ENCODE measurements at places on chromosomes 5 and 9.

- no peak for DNase-seq
Measured at GRCh38 chr9:104984948-104985347, 57.0 kb upstream of the ABCA1 start.

DNA sequence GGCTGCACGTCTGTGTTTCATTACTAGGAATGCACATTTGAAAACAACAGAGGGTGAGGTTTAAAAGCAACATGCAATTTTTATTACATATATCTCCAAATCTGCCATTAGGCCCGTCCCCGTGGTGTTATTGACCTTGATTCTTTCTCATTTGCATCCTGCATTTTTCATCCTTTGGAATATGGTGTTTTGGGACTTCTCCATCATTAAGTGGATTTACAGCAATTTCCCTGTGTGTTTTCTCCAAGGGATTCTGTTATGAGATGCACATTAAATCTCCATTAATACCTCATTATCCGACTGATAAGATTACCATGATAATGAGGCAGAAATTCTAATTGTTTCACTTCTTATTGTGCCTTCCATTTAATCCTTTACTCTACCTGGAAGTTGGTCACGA, 117.6 kb downstream of the GAPVD1 start:
- no peak for DNase-seq

DNA sequence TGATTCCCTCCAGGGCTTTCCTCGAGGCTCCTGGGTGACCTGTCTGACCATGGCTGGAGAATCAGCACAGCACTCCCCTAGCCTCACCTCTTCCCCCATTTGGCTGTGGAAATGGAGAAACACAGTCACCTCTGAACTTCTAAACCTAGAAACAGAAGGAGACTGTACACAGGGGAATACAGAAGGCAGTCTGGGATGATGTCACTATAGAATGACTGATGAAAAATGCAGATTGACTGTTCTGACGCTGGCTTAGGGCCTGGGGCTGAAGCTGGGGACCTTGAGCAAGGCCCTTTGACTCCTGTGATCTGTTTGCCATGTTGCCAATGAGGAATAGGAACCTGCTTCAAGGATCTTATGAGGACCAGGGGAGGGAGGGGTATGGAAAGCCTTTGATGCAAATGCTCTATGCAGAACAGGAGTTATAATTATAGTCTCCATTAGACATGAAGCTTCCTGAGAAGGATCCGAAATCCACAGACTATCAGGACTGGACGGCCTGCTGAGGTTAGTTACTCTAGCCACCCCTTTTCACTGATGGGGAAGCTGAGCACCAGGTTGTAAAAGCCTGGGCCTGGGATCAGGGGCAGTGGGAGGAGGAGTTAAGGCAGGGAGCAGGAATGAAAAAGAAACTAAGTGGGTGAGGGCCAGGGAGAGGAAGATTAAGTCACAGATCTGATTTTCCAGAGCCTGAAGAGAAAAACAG, 24.4 kb upstream of the ANXA6 start:
- DNase-seq, result no peak

GRCh38 chr5:95925378-95925744, 36.3 kb downstream of the ELL2 start:
- no peak for DNase-seq

DNA sequence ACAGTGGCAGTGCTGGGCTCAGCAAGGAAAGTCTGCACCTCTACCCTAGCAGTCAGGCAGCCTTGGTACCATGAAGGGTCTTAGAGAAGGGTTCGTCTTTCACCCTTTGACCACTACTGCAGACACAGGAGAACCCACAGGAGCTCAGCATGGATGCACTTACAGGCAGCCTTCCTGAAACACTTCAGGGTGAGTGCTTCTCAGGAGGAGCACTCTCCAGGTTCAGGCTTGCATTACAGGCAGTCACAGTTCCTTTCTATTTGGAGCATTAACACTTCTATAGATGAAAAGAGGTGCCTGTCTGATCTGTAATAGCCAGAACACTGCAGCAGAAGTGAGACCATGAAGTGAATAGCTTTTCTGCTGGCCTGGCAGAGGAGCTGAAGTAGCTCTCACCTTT, 8.7 kb upstream of the CYLC2 start:
- DNase-seq, result no peak

GRCh38 chr9:110355911-110356310, 18.2 kb upstream of the TXNDC8 start:
- no peak for DNase-seq

GRCh38 chr5:75610201-75610600, 1.1 kb upstream of the ANKDD1B start:
- DNase-seq, result no peak

DNA sequence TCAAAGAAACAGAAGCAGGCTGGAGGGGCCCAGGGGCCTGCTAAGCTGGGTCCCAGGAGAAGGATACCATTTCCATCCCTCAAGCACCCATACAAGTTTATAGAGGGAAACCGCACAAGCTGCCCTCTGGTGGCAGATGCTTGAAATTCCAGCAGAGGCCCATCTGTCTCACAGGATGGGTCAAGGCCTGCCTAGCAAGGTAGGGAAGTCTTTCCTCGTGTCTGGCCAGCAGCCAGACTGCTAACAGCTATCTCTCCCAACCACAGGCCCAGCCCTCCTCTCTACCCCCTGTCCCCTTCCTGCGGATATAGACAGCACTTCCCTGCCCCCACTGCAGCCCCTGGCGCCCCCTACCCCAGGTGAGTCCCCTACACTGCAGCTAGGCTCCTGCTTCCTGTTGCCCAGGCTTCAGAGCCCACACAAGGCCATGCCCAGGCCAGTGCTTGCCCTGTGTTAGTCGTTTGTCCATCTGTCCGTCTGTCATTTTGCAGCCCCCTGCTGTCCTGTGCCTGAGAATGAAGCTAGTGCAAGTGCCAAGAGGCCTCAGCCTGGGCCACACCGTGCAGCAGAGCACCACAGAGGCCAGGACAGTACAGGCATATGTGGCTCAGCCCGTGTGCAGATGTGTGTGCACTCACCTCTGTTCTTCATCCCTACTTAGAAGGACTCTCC, 26.2 kb downstream of the TCF7 start:
- peak; percentile 81 for DNase-seq

GRCh38 chr5:141630570-141631140, 6.0 kb downstream of the HDAC3 start:
- DNase-seq, result no peak

- DNase-seq, result no peak
Measured at GRCh38 chr5:55219770-55220169, 7.3 kb downstream of the MCIDAS start.

GRCh38 chr5:135246923-135247795, 151.9 kb downstream of the MACROH2A1 start:
- no peak for DNase-seq

GRCh38 chr5:81326554-81326953, 25.2 kb downstream of the ZCCHC9 start:
- no peak for DNase-seq

- peak; percentile 72 for DNase-seq
Measured at GRCh38 chr9:20624201-20625002, 2.1 kb upstream of the MLLT3 start.

GRCh38 chr5:131615957-131616356, 19.1 kb downstream of the RAPGEF6 start:
- DNase-seq, result no peak

- no peak for DNase-seq
Measured at GRCh38 chr5:10545084-10545483, 18.8 kb upstream of the ANKRD33B start.

GRCh38 chr5:179326122-179326927, 18.9 kb downstream of the ADAMTS2 start:
- DNase-seq, result no peak

GRCh38 chr5:39730006-39730405, 305.2 kb upstream of the DAB2 start:
- no peak for DNase-seq

DNA sequence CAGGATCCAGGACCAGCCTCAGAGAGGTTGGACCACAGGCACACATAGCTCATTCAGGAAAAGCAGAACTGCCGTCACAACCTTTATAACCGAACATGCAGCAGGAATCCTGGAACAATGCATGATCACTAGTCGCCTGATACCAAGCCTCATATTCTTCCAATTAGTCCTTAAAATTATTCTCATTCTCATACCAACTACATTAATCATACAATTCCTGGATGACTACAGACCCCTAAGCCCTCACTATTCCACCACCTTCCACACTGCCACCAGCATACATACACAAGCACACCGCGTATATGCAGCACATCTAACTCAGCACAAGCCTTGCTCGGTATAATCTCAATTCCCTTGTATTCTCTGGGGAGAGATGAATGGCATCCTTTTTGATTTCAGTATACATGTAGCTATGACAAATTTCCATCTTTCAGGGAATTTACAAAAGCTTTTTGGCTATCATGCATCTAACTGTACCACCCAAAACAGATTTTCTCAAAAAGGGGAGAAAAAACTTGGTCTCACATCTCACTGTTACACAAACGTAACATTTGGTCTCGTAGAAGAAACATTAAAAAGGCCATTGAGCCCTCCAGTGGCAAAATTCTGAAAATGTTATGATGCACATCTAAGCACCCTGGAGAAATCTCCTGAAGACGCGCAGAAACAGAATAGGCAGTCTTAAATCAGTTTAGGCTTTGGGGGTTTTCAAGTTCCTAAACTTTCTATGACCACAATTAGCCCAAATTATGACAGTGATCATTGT, 46.2 kb downstream of the MCTP1 start:
- no peak for DNase-seq

DNA sequence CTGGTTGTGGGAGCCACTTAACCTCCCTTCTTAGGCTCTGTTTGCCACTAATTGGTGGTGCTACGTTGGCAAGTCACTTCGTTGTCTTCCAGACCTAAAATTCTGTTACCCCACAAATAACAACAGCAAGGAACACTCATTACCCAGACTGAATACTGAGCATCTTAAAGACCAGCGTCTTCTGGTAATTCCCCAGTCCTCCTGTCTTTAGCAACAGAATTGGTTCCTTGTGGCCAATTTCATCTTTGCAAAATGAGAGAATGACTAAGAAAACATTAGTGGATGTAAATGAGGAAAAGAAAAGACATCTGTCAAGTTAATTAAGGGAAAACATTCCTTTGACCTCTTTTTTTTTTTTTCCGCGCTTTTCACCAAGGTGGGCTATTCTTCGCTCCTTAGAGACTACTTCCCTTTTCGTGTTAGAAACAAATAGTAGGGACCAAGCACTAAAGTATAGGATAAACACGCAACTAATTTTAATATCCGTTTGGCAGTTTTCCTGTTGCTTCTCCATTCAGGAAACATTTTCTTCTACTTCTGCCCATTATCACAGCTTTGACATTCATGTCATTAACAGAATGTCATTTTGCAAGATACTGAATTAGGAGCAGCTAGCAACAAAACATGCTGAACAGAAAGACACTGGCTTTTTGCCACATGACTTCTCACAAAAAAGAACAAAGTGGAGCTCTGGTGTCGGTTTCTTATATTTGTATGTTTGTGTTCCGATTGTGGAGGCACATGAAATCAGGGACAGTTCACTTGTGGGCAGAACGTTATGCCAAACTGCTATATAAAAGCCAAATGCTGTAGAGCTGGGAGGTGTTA, 154.2 kb downstream of the CD180 start:
- no peak for DNase-seq

DNA sequence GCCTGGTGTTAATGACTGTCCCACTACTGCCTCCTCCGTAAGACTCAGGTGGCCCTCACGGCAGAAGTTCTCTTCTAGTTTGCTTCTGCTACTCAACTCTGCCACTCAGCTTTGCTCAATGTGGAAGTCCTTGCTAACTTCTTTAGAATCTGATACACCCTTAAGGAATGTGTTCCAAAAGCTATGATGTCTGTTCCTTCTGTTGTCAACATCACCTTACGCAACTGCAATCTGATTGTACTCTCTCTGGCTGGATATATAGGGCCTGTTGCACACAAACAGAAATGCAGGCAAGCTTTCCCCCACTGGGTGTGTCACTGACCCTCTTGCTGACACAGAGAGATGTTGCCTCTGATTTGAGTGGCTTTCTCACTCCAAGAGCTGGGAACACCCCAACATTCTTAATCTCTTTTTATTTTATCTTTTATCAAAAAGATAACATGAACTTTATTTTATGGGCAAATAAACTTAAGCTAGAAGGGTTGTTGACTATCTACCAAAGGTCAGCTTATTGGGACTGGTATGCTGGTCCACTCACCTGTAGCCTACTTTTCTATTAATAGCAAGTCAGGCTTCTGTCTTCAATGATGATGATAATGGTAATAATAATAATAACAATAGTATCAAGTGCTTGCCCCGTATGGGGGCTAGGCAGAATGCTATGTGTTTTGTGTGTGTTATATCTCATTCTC, 25.2 kb downstream of the TMEM252 start:
- DNase-seq, result no peak

- DNase-seq, result no peak
Measured at GRCh38 chr9:135315572-135315971, 164.0 kb upstream of the PPP1R26 start.

DNA sequence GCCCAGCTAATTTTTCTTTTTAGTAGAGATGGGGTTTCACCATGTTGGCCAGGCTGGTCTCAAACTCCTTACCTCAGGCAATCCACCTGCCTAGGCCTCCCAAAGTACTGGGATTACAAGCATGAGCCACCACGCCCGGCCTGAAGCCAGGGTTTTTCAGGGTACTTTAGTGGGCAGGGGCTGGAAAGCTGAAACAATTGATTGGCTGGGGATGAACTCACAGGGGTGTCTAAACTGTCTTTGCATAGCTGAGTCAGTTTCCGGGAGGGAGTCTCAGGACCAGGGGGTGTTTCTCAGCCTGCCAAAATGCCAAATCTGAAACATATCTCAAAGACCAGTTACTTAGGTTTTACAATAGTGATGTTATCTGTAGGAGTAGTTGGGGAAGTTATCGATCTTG, 46.1 kb downstream of the PRUNE2 start:
- DNase-seq, result no peak

GRCh38 chr5:139808481-139809330, 13.1 kb downstream of the PSD2 start:
- no peak for DNase-seq

GRCh38 chr5:52989781-52990527, 802 bp downstream of the ITGA2 start:
- DNase-seq, result no peak

DNA sequence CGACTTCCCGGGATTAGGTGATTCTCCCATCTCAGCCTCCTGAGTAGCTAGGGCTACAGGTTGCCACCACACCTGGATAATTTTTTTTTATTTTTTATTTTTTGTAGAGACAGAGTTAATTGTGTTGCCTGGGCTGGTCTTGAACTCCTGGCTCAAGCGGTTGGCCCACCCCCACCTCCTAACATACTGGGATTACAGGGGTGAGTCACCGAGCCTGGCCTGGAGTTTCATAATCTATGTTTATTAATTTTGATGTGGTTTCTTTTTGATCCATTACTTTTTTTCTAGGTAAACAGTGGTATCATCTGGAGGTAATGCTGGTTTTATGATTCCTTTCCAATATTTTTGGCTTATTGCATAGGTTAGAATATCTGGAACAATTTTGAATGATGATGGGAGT, 54.2 kb downstream of the KIAA1958 start:
- DNase-seq, result no peak

DNA sequence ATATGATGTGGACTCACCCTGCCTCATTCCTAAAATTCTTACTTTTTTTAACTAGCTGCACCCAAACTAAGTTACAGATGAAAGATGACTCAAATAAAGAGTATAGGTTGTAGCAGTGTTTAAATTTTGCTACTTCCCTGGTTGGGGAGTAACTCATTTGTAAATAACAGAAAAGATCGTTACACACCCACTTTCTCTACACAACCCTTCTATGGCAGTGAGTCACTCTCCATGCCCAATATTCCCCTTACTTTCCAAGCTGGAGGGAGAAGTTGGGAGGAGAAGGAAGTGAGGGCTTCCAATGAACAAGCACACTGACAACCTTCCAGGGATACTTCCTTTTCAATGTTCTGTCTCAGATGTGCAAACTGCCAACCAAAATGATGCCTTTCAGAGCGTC, 1.9 kb downstream of the RASEF start:
- DNase-seq, result no peak

GRCh38 chr5:89946508-89946907, 463.0 kb downstream of the CETN3 start:
- no peak for DNase-seq
